Activated T-helper 17 cell treated with anti-CD3 and anti-CD28 coated beads, Interleukin-2, amount 50 U/mL, for 72 hours (primary cell): ENCODE measurements at places on chromosomes 1 and 21. TPM values are rescaled to one million over a fixed set of nuclear protein-coding genes. Genes with fewer than 3 reads are reported as not detected.

Gene LCE2A
- total RNA-seq, result not detected

GRCh38 chr1:168567007-168567406 lies 9.4 kb upstream of the XCL1 start:
- no peak overlapping the region for H3K27ac ChIP-seq
- no peak overlapping the region for H3K4me3 ChIP-seq
- no peak for ATAC-seq

- H3K27me3 ChIP-seq, result no peaks in the 10 kb centered on the region
- peak overlapping the region; percentile 12 for H3K4me3 ChIP-seq
- ATAC-seq, result peak; percentile 59
- peak overlapping the region; percentile 68 for H3K27ac ChIP-seq
- H3K4me1 ChIP-seq, result peaks cover 6% of the 10 kb centered on the region
- peaks cover 58% of the 10 kb centered on the region for H3K36me3 ChIP-seq
These were observed 11.1 kb downstream of the EIF4G3 start for GRCh38 chr1:21165646-21166045.

- ATAC-seq, result no peak
- no peak overlapping the region for H3K4me3 ChIP-seq
- no peak overlapping the region for H3K27ac ChIP-seq
- H3K4me1 ChIP-seq, result no peaks in the 10 kb centered on the region
- H3K27me3 ChIP-seq, result peaks cover 33% of the 10 kb centered on the region
These were observed 19.2 kb downstream of the NFASC start for GRCh38 chr1:204889681-204890383.

DNA sequence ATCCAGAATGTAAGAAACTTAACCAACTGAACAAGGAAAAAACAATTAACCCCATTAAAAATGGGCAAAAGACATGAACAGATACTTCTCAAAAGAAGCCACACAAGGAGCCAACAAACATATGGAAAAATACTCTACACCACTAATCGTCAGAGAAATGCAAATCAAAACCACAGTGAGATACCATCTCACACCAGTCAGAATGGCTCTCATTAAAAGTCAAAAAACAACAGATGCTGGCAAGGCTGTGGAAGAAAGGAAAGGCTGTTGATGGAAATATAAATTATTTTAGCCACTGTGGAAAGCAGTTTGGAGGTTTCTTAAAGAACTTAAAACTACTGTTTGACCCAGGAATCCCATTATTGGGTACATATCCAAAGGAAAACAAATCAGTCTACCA lies 51.2 kb downstream of the RGS4 start:
- no peaks in the 10 kb centered on the region for H3K4me1 ChIP-seq
- H3K27me3 ChIP-seq, result peaks cover 5% of the 10 kb centered on the region
- no peak for ATAC-seq
- no peak overlapping the region for H3K4me3 ChIP-seq
- H3K36me3 ChIP-seq, result no peaks in the 10 kb centered on the region

- H3K27me3 ChIP-seq, result peaks cover 24% of the 10 kb centered on the region
- no peaks in the 10 kb centered on the region for H3K36me3 ChIP-seq
- no peak overlapping the region for H3K27ac ChIP-seq
- no peaks in the 10 kb centered on the region for H3K4me1 ChIP-seq
- ATAC-seq, result no peak
These were observed 56.6 kb upstream of the C1orf174 start for GRCh38 chr1:3956527-3957170.
